CD4-positive, CD25-positive, alpha-beta regulatory T cell (primary cell): ENCODE measurements at places on chromosomes 4 and X. TPM values are rescaled to one million over a fixed set of nuclear protein-coding genes. Genes with fewer than 3 reads are reported as not detected.
A peak's percentile ranks its signal among the peaks of the same experiment; 100 is the strongest.

DNA sequence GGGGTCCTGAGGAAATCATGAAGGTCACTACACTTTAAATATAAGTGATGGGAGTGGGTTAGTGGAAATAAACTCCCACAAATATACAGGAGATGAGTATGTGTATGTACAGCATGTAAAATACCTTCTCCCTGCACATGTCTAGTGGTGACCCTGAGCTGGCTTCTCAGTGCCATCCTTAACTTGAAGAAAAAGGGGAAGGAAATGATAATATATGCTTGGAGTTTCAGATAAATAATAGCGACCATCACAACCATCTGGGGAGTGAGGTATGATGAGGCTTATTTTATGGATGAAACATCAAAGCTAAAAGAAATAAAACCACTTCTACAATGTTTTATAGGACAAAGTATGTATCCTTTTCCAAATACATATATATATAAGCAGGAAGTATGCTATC, 41.0 kb upstream of the SORBS2 start:
- no peak for DNase-seq

DNA sequence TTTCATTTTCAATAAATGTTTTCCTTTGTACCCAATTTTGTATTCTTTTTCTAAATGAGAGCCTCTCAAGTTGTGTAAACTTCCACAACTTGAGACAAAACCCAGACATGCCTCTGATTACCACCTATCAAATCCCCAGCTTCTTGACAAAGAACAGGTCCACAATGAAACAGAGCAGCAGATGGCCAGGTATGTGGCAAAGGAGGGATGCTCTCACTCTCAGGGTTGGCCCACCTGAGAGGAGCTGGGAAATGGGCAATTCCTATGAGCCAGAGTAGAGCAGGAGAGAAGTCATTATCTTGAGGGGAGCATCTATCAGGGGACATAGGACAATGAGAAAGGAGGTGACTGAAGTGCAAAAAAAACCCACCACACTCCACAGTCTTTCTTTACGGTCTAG, 273.5 kb upstream of the FAM241A start:
- DNase-seq: no peak

- no peak for DNase-seq
Observed at GRCh38 chr4:183286590-183287308, 33.3 kb downstream of the CLDN22 start.

DNA sequence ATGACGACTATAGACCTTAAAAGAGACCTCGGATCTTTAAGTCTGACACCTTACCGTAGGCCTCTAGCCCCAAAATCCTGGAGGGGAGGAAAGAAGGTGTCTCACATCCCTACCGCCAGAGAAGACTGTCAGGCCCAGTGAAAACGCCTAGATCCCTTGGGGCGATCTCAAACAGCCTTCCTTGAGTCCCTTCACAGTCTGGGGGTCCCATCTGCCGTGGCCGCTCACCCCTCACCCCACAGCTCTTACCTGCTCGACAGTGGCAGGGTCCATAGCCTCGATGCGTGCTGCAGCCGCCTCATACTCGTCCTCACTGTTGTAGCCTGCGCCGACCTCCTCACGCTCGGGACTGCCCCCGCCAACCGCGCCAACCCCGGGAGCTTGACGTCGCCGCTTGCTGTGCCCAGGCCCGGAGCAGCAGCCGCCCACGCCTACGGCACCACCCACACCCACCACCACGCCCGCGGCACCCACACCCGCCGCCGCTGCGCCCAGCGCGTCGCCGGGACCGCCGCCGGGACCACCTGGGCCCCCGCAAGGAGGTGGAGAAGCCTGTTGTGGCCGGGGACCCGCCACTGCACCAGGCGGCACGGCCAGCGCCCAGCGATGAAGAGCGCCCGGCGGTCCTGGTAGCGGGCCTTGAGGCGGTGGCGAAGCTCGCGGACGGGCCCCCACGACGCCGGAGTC, 536 bp downstream of the OTUD5 start:
- DNase-seq: peak; percentile 46

DNA sequence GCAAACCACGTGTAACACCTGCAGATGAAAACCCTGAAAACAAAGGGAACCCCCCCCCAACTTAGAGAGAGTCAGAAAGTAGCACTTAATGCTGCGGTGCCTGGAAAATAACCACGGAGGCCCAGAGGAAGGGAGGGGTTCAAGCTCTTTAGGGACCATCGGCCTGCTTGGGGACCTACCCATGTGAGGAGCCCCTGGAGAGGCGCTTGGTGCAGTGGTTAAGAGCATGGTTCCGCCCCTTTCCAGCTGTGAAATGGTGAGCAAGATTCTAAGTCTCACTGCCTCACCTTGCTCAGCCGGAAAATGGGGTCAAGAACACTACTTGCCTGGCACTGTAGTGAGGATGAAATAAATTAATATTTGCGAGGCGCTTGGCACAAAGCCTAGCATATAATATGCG, 13.8 kb downstream of the SLC25A5 start:
- no peak for DNase-seq

DNA sequence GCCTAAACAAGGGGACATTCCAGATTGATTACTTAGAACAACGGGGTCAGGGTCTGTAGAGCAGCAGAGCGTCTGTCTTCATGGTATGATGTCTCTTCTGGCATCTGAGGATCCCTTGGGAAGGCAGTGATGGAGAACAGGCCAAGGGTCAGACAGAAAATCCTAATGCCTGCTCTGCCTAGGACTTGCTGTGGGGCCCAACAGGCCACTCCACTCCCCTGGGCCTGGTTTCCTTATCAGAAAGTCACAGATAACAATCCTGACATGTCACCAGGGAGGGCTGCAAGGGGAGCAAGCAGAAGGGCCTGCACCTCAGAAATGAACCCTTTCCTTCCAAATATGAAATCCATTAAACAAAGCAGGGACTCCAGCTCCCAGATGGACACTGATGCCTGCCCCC, 21.4 kb upstream of the ARHGAP6 start:
- DNase-seq: no peak

- no peak for DNase-seq
Observed at GRCh38 chr4:8128100-8128856, 30.3 kb downstream of the ABLIM2 start.

DNA sequence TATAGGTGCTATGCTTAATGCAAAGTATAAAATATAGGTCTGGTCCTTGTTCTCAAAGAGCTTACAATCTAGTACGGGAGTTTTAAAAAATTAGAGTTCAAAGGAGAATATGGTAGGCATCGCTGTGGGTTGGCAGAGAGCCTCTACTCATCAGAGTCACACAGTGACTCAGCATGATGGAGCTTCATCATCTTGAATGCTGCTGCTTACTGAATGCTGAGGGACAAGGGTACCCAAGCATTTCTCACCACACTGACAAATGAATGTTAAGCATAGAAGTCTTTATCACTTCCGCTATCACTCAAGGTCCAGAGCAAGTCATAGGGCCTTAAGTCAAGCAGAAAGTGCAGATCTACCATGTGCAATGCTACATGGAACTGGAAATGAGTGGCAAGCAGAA, 268.6 kb upstream of the IGFBP7 start:
- no peak for DNase-seq

Gene GNRHR
- polyA plus RNA-seq: not detected

Gene PTPN13
- polyA plus RNA-seq: 0.15 TPM

- peak; percentile 1 for DNase-seq
Observed at GRCh38 chrX:75746891-75747639, 38.0 kb downstream of the MAGEE2 start.

GRCh38 chr4:87370068-87370467, 20.9 kb downstream of the HSD17B11 start:
- DNase-seq: no peak

DNA sequence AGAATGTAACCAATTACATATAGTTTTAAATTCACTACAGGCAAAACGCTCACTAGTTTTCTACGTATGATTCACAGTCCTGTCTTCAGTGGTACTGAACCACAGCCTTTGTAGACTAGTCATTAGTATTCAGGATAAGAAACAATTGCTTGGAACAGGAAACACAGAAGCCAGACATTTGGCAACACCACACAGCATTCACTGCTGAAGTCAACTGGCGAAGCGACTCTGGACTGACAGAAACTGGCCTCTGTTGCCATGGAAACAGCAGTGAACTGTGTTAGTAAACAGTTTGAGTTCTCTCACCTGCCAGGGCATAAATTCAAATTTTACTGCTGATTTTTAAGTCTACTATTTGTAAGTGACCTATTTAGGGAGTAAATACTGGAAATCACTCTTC, 57.6 kb downstream of the MAPK10 start:
- DNase-seq: no peak

GRCh38 chr4:71833232-71833900, 49.5 kb upstream of the GC start:
- DNase-seq: no peak

DNA sequence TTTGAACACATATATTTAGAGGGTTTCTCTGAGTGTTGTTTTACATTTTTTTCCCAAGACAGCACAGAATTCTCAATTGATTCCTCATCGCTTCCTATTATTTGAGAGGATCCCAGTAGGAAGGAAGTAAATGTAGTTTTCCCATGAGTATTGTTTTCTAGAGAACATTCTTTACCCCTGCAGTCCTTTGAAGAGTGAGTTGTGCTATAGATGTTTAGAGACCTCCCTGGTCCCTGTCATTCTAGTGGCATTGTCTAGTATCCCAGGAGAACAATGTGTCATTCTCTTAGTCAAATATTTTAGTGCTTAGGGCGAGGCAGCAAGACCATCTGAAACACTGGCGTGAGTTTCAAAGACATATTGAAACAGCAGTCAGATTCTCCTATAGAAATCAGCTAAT, 32.5 kb downstream of the SORBS2 start:
- DNase-seq: no peak
